ENCODE measurements at places on chromosomes 1 and 21.

DNA sequence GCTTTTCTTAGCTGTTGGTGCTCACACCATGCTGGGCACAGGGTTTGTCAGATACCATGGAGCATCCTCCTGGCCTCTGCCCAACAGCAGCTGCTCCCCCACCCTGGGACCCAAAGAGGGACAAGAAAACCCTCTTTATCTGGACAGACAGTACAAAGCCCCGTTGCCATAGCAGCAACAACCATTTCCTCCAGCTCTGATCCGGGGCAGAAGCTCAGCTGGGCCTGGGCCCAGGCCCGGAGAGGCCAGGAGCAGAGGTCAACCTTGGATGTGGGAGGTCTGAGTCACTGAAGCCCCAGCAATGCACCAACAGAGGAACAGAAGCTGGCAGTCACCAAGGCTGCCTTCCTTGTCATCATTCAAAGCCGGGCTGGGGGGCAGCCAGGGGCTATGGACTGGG lies 228.4 kb upstream of the POU3F1 start:
- no peak for DNase-seq

- no peak for DNase-seq
These were observed 21.0 kb downstream of the PRKAA2 start for GRCh38 chr1:56666112-56666608.

DNA sequence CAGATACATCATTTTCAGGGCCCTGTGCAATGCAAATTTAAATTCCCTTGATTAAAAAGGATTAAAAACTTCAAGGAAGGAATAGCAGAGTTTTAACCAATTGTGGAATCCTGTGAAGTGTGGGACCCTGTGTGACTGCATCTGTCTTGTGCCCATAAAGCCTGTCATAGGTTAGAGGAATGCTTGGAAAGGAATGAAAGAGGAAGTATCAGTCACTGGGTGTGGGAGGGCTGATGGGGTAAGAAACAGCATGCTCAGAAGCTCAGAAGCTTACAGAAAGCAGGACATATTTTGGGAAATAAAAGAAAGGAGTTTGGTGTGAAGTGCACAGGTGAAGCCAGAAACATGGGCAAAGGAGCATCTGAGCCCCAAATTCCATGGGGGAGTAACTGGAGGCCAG lies 150.8 kb upstream of the ETV3 start:
- no peak for DNase-seq

DNA sequence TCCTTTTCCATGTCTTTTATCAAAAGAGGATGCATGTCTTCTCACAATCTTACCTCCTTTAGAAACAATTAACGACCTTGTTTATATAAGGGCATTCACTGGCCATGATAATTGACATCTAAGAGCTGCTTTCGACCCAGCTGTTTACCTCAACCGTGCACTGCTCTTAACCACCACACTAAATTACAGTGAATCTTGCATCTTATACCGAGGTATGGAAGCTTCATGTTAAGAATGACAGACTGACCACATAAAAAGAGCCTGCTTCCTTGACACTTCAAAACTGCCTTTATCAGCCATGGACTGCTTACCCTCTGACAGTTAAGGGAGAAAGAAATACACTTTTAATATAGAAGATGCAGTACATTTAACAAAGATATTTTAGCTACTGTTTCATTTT lies 301.7 kb upstream of the LYPLAL1 start:
- no peak for DNase-seq

GRCh38 chr1:227889863-227890405 lies 57.8 kb downstream of the WNT9A start:
- DNase-seq, result no peak

- DNase-seq, result no peak
These were observed 21.7 kb downstream of the RNF187 start for GRCh38 chr1:228508840-228509415.

DNA sequence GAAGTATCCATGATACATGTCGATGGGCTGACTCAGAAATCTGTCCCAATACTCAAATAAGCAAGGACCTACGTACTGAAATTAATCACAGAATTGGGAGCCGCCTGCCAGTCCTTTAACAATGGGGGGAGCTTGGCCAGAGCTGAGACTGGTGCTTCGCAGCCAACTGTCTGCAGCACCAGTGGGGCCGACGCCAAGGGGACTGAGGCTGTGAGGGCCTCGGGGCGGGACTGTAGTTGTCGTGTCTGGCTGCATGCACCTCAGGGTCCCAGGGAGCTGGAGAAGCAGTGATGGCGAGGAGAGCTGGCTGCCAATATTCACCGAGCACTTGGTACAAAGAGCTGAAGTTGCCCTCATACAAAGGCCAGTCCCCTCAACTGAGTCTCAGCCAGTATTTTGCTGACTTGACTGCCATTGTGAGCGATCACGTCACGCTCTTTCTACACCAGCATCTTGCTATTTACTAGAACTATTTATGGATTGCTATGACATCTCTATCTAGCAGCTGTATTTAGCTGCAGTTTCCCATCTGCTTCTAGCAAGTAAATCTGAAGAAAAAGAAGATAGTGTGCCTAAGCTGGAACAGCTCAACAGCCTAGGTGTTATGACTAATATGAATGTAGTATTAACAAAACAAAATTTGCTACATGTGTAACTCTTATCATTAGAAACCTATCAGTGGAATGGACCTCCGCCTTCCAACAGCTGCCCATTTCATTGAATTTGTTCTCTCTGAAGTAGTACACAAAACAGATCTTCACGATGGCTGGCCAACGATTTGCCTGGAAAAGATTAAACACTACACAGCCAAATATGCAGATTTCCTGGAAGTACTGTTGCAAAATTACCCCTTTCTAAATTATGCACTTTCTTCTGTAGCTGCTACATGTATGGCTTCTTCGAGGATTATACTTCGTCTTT lies 29.1 kb downstream of the EVI5 start:
- no peak for DNase-seq

- DNase-seq, result no peak
These were observed 62.1 kb downstream of the TP53BP2 start for GRCh38 chr1:223783676-223784075.

- no peak for DNase-seq
These were observed 485 bp downstream of the SIPA1L2 start for GRCh38 chr1:232629250-232630046.

- DNase-seq, result no peak
These were observed 6.9 kb upstream of the PTGFR start for GRCh38 chr1:78483903-78484302.

DNA sequence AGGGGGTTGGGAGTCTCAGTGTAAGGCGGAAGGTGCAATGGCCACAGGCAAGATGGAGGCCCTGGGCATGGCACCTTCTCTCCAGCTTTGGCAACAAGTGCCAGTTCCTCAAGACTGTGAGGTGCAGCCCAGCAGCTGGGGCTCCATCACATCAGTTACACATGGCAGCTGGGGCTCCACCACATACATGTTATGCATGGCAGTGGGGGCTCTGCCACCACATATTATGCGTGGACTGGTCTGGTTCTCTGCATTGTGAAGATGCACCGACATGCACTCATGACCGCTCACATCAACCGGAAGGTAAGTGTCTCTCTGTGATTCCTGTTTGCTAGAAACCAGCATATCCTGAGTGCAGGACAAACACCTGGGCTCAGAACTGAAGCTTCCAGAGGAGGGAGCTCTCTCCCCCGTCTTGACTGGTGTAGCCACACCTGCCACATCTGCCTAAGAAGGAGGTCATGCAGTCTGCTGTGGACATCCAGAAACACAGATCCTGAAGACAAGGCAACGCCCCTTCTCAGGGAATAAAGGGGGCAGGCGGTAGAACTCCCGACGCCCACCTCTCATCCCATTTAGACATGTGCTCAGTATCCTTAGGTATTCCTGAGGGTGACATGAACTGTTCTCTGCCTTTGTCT lies 104.1 kb upstream of the TMPRSS2 start:
- DNase-seq, result no peak

All from GM12892 (cell line).